ENCODE measurements at places on chromosomes 16 and 17. TPM values are rescaled to one million over a fixed set of nuclear protein-coding genes. Genes with fewer than 3 reads are reported as not detected.

TMEM132E gene
- not detected for total RNA-seq

KIF2B gene
- total RNA-seq, result not detected

DNA sequence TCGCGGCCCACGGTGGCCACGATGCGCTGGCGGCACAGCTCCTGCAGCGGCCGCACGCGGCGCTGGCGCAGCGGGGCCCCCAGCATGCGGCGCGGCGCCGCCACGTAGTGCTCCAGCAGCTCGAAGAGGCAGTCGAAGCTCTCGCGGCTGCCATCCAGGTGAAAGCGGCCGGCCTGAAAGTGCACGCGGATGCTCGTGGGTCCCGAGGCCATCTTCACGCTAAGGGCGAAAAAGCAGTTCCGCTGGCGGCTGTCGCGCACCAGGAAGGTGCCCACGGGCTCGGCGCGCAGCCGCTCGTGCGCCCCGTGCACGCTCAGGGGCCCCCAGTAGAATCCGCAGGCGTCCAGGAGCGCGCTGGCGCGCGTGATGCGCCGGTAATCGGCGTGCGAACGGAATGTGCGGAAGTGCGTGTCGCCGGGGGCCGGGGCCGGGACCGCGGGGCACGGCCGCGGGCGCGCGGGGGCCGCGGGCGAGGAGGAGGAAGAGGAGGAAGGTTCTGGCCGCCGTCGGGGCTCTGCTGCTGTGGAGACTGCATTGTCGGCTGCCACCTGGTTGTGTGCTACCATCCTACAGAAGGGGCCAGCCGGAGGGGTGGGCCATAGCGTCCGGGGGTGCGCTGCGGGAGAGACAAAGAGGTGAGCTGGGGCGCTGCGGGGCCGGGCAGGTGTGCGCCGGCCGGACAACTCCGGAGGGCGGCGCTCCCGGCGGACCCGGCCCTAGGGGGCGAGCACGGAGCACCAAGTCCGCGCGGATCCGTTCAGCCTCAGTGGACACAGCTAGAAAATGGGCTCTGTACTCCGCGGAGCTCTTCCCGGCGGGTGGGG lies 879 bp downstream of the SOCS1 start:
- no peak for DNase-seq
- H3K4me1 ChIP-seq, result peaks cover 70% of the 10 kb centered on the region
- H3K4me3 ChIP-seq, result peak overlapping the region; percentile 83
- H3K27ac ChIP-seq, result peak overlapping the region; percentile 97
- H3K27me3 ChIP-seq, result no peaks in the 10 kb centered on the region

ITGAX gene
- total RNA-seq, result 0.82 TPM

- H3K27ac ChIP-seq, result peak overlapping the region; percentile 84
- no peak for DNase-seq
- peaks cover 44% of the 10 kb centered on the region for H3K4me1 ChIP-seq
- H3K36me3 ChIP-seq, result peaks cover 71% of the 10 kb centered on the region
- no peaks in the 10 kb centered on the region for H3K27me3 ChIP-seq
Measured at GRCh38 chr17:75698659-75699058, 22.6 kb upstream of the ITGB4 start.

GRCh38 chr17:69909389-69909788 lies 165.6 kb upstream of the KCNJ16 start:
- H3K4me1 ChIP-seq, result no peaks in the 10 kb centered on the region
- H3K36me3 ChIP-seq, result no peaks in the 10 kb centered on the region
- no peak overlapping the region for H3K27ac ChIP-seq
- no peak overlapping the region for H3K4me3 ChIP-seq

CMTR2 gene
- total RNA-seq, result 39.4 TPM

- H3K4me3 ChIP-seq, result peak overlapping the region; percentile 68
- no peaks in the 10 kb centered on the region for H3K36me3 ChIP-seq
- no peaks in the 10 kb centered on the region for H3K27me3 ChIP-seq
- no peak for DNase-seq
Measured at GRCh38 chr17:76672270-76672851, 28.8 kb upstream of the ST6GALNAC1 start.
